ENCODE measurements at places on chromosomes 12 and 14.

GRCh38 chr14:82587226-82587625 is 1053.6 kb upstream of the SEL1L start:
- no peak for DNase-seq

DNA sequence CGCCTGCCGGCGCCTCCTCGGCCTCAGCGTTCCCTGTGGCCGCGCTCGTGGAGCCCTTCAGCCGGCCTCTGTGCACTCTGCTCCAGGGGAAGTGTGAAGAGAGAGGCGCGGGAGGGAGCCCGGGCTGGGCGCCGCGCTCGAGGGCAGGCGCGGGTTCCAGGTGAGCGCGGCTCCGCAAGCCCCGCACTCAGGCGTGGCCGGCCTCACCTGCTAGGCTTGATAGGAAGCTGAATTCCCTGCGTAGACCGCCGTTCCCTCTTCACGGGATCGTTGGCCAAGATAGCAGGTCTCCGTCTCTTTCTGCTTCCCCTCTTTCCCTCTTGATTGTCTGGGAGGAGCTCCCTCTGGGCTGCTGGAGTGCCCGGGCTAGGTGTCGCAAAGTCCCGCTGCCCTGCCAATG is 89.7 kb downstream of the ASCL4 start:
- no peak for DNase-seq

DNA sequence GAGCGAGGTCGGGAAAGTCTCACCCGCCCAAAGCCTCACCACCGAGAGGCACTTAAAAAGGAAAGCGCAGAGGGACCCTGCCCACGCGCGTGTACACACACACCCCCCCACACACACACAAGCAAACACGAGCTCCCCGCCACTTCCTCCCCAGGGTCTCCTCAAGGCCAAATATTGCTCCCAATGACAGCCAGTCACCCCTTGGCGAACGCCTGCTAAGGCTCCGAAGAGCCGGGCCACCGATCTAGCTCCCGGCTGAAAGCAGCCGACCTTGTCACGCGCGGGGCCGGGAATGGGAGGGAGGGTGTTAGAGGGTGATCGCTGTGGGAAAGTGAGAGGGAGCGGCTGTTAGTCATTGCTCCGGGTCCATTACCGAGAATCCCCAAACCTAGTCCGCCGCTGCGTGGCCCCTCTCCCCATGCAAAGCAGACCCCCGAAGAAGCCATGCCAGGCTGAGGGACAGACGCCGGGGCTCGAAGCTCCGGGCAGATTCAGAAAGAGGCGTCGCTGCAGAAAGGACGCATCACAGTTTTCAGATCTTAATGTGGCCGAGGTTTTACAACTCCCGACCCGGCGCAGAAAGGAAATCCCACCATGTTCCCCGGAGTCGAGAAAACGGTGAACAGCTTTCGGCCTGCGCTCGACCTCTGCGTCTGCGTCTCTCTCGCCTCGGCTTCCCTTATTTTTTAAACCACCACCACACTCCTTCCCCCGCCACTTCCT is 2.6 kb downstream of the BMP4 start:
- peak; percentile 15 for DNase-seq

DNA sequence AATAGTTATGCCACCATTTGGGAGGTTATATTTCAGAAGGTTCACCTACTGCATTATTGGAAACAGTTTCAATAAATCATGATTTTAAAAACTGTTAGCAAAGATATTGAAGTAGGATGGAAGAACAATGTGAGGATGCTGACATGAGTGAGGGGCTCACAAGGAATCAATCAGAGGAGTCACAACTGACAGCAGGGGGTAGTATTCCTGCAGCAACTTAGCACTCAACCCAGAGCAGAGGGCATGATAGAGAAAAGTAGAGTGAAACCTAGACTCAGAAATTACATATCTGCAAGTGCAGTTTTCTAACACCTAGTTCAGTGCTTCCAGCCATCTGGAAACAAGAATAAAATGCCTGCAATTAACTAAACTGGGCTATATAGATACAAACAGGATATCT is 772.5 kb upstream of the USP15 start:
- no peak for DNase-seq

DNA sequence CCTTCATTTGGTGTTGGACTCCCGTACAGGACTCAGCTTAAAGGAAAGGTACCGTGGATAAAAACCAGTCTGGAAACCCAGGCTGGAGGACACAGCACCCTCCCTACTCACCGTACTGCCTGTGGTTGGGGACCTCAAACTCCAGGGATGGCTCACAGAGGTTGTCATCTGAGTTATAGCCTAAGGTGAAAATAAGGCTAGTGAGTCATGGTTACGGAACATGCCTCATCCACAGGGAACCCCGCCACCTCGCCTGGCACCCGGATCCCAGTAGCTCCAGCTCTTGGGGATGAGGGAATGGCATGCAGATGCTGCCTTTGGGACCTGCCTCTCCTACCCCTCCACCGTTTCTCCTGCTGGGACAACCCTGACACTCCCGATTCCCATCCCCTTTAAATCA is 36.8 kb upstream of the GPR68 start:
- no peak for DNase-seq

GRCh38 chr12:851913-852312 is 97.6 kb downstream of the RAD52 start:
- peak; percentile 42 for DNase-seq

DNA sequence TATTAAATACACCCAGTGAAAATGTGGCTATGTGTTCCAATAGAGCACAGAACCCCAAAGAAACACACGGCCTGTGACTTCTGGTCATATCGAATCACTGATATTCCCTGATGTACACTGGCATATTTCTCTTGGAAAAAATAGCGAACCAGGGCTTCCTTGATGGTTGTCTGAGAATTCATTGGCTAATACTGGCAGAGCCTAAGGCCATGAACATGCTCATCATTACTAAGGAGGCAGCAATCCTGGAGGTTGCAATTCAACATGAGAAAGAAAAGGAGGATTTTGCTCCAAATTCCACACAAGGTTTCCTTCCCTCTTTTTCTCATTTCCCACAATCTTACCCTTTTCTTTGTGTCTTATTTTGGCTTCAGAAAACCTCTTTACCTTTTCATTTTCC is 212.9 kb upstream of the HMGA2 start:
- DNase-seq = no peak

- peak; percentile 14 for DNase-seq
Observed at GRCh38 chr14:85856430-85856829, 326.5 kb downstream of the FLRT2 start.

- no peak for DNase-seq
Observed at GRCh38 chr12:113221997-113222729, 899 bp downstream of the TPCN1 start.
